ENCODE measurements at places on chromosomes 11 and 22.

DNA sequence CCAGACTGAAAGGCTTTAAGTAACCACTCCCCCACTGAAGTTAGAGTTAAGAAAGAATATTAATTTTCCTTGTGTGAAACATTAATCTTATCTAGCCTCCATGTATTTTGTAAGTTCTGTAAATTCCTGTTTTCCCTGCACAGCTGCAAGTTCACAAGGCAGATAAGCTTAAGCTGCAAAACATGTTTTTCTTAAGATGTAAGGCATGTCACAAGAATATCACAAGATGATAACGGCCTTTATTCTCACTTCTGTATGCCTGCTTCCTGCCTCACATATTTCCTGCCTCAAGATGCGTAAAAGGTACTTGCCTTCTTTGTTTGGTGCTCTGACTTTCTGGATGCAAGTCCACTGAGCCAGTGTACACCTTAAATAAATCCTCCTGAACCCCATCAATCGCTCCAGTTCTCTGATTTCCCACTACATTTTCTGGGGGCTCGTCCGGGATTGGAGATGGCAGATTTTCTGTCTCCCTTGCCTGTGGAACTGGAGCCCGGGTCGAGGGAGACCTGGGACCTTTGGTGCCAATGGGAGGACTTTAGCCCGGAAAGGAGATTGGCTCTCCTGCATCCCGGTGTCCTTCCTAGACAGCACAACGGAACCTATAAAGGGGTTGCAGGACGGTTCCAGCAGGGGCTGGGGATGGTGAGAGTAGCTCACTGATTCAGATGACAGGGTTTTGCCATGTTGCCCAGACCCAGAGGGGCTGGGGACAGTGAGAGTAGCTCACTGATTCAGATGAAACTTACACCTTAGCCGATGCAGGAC is 30.2 kb downstream of the PPARA start:
- no peak for DNase-seq

- DNase-seq, result no peak
Measured at GRCh38 chr11:120108785-120109168, 29.1 kb downstream of the TRIM29 start.

DNA sequence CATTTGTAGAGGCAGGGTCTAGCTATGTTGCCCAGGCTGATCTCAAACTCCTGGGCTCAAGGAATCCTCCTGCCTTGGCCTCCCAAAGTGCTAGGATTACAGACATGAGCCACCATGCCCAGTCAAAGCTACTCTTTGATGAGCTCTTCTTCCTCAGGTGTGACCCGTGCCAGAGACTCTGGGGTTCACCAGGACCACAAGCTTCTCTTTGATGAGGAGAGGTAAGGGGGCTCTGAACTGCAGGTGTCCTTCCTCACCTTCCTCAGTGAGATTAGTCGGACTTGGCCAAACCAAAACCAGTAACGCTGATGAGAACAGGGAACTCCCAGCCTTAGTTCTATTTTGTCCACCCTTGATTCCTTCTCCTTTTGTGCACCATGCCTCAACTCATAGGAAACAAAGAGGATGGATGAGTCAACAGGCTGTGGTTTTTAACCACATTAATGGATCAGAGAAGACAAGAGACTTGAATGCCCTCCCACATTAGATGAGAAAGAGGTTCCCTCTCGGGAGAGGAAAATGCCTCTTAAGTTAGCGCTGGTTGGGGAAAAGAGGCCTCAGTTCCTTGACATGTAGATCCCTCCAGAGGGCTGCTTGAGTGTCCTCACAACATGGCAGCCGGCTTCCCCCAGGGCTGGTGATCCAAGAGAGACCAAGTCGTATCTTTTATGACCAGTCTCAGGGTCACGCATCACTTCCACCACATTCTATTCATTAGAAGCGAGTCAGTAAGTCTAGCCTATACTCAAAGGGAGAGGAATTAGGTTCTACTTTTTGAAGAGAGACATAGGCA is 25.7 kb upstream of the CTR9 start:
- DNase-seq, result peak; percentile 97

GRCh38 chr11:62961017-62961570 is 23.7 kb downstream of the SLC22A6 start:
- DNase-seq, result no peak

GRCh38 chr11:96309643-96310017 is 33.4 kb downstream of the MAML2 start:
- no peak for DNase-seq

GRCh38 chr22:21657360-21658032 is 8.3 kb upstream of the PPIL2 start:
- DNase-seq, result peak; percentile 36

DNA sequence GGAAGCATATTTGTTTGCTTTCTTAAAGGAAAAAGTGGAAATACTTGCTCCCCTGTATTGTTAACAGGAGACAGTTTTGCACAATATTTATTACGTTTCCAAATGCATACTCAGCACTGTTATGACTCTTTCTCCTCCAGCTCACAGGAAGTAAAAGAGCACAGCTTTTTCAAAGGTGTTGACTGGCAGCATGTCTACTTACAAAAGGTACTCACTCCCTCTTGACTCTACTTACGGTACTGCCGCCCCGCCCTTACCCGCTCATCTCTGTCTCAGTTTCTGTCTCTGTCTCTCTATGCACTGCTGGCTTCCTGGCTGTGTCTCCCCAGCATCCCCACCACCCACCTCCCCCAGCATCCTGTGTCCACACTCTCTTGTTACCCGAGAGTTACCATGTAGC is 32.2 kb upstream of the MYO18B start:
- DNase-seq, result no peak

GRCh38 chr11:34846467-34846866 is 69.7 kb downstream of the APIP start:
- no peak for DNase-seq

- DNase-seq, result no peak
Measured at GRCh38 chr11:71406681-71407080, 41.5 kb downstream of the DHCR7 start.

DNA sequence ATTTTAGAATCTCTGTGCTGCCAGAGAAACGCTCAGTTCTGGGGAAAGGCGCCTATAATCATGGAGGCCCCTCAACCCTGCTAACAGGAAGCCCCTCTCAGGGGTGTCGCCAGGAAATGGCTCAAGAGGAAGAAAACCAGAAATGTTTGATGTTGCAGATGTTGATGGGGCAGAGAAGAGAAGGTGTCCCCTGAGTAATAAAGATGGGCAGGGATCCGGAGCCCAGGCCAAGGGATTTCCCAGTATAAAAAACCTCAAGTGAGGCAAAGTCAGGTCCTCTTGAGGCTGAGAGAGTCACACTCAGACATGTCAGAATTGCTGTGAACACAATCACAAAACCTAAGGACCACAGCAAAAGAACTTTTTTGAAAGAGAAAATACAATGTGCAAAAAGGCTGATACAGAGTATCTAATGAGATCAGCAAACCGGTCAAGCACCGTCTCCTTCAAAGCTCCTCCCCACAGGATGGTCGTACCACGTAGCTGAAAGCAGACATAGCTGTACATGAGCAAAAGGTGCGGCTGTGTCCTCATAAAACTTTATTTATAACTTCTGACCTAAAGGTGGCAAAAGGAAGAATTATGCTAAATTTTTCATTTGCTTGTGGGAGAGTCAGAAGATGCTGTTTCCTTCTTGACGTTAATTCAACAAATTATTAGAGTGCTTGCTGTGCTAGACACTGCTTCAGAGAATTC is 12.2 kb downstream of the MOV10L1 start:
- no peak for DNase-seq

GRCh38 chr11:132402071-132402684 is 1031.8 kb downstream of the NTM start:
- DNase-seq, result peak; percentile 59

- DNase-seq, result peak; percentile 63
Measured at GRCh38 chr11:47886096-47886495, 37.9 kb upstream of the NUP160 start.

- no peak for DNase-seq
Measured at GRCh38 chr22:49705216-49705971, 122.3 kb downstream of the BRD1 start.

DNA sequence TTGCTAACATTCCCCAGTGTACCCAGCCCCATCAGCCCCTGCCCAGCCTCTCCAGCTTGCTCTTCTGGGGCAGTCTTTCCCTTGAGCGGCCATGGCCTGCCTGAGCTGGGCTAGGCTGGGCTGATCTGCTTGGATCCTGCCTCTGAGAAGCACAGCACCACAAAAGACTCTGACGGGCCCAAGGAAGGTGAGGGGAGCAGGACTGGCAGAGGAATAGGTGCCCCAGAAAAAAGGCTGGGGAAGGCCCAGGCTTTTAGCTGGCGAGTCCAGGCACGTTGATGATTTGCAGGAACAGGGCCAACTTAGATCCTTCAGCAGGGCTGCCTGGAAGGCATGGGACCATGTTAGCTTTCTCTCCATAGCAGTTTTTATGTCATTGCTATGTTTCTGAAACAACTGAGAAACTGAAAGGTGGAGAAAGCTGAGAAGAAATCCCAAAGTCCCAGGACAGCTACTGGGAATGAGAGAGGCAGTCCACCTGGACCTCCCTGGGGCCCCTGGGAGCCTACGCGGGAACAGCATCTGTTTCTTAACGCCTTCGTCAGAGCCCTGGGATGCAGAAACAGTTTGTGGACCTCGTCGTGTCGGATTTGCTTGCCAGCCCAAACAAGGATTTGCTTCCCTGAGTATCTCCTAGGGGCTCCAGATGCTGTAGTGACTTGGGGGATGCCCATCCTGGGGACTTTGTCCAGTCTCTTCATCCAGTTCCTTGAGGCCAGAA is 24.4 kb upstream of the FXYD6 start:
- no peak for DNase-seq

GRCh38 chr11:107472966-107473365 is 15.3 kb upstream of the CWF19L2 start:
- no peak for DNase-seq

- no peak for DNase-seq
Measured at GRCh38 chr11:117909611-117910382, 19.4 kb downstream of the TMPRSS13 start.

- DNase-seq, result no peak
Measured at GRCh38 chr11:63534895-63535461, 1.6 kb upstream of the PLAAT4 start.

DNA sequence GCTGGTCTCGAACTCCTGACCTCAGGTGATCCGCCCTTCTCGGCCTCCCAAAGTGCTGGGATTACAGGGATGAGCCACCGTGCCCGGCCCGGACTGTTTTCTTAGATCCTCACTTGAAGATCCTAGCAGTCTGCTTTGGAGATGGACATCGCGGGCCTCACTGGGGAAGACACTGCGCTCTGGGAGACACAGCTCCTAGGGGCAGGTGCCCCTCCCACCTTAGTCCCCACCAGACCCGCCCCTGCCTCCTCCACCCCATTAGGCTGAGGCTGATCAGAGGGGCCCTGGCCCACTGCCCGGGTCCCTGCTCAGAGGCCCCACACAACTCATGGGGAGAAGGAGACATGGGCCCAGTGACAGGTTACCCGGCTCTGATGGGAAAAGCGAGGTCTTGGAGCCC is 11.3 kb upstream of the LTO1 start:
- no peak for DNase-seq

DNA sequence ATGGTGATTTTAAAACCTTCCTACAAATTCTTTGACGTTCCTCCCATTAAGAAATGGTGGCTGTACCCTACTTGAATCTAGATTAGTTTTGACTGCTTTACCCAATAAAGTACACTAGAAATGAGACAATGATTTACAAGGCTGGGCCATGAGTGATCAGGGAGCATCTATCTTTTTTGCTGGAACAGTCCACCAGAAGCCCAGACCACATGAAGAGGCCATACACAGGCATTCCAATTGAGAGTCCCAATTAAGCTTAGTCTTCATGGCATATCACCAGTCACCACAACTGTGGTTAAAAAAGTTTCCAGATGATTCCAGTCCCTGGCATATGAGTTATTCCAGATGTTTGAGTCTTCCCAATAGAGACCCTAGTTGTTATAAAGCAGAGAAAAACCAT is 39.5 kb downstream of the FAM76B start:
- DNase-seq, result no peak

- DNase-seq, result no peak
Measured at GRCh38 chr11:122789907-122790306, 48.4 kb upstream of the CRTAM start.

DNA sequence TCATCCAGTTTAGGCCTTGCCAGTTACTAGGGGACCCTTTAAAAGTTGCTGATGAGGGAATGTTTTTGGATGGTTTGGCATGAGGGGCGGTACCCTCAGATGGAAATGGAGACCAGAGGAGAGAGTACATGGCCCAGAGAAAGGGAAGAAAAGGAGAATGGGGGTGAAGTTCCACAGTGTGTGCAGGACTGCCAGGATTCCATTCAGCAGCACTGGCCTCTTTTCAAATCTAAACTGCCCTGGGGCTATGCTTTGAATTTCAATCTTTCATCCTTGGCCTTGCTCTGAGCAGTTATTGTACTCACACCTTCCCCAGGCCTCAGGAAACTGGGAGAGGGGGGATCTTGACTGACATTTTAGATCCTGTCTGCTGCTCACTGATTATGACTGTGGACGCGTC is 3.0 kb downstream of the SLC3A2 start:
- DNase-seq, result no peak

DNA sequence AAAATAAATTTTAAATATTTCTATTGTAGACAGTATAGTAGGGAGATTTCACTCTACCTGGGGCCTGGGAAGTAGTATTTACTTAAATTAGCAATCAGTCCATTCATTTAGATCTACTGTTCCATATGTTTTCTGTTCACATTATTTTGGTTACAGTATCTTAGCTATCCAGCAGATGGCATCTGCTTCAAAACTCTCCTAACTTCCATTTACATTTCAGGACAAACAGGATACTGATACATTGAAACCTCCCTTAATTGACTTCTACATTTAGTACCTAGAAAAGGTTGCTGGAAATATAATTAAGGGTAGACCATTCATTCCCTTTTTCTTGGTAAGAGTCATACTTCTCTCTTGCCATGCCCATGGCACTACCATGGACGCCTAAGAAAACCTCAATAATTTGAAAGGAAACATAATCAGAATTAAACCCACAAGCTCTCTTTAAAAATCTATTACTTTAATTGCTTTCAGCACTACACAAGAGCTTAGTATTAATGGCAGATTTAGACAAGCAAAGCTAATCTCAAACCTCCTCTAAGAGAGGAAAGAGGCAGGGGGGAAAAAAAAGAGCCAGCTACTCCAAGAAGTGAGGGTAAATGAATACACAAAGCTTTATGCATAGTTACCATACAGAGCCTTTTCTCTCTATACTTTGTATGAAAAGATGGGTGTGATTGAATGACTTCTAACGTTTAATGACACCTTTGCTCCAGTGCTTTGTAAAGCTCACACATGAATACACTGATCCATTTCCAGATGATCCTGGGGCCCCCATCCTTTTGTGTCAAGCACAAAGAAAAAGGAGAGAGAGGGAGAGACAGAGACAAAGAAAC is 131.2 kb upstream of the MTMR2 start:
- peak; percentile 74 for DNase-seq

DNA sequence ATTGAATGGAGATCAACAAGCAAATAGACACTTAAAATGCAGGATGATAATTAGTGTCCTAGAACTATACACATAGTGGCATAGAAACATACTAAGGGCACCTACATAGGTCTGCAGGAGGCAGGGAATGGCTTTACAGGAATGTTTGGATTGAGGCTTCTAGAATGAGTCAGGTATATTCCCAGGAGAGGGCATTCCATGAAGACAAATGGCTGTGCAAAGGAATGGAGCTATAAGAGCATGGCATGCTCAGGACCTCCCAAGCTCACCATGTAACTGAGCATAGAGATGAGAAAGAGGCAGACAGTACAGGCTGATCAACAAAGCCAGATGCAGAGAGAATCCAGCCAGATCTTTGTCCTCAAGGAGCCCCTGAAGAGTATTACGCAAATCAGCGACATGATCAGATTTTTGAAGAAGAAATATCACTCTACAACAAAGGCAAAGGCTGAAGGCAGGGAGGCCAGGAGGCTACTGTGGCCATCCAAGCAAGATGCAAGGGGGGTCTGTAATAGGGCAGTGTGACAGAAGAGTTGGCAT is 211.1 kb upstream of the MTNR1B start:
- DNase-seq, result no peak

- no peak for DNase-seq
Measured at GRCh38 chr22:29217827-29218757, 12.4 kb downstream of the EMID1 start.

Measured in fibroblast of lung (primary cell).